ENCODE measurements at places on chromosomes 1 and 21.

DNA sequence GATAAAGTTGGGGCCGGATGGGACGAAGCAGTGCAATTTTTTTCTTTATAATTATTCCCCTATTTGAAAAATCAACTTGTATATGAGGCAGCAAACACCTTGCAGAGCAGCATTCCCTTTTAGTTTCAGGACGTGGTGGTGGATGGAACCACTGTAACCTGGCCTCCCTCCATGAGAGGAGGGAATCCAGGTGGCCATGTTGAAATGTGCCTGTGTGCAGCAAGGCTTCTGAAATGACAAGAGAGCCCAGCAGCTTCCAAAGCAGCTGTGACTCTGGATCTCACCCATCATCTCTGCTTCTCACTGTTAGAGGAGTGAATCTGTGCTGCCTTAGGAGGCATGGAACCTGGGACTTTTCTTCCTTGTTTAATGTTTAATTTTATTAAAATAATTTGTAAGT lies 42.3 kb downstream of the NFIA start:
- no peak for DNase-seq

DNA sequence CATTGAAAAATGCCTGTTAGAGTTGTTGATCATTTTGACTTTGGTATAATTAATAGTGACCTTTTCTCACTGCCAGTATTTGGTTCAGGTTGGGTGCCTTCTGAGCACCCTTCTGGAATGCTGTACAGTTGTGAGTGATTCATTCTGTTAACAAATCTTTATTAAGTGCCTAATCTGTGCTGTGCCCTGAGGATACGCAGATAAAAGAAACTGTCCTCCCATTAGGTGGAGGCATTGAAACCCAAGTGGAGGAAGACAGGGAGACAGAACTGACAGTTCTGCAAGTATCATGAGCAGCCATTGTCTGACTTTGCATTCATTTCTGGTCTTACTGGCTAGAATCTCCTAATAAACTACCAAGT lies 76.1 kb upstream of the ZNF326 start:
- no peak for DNase-seq

DNA sequence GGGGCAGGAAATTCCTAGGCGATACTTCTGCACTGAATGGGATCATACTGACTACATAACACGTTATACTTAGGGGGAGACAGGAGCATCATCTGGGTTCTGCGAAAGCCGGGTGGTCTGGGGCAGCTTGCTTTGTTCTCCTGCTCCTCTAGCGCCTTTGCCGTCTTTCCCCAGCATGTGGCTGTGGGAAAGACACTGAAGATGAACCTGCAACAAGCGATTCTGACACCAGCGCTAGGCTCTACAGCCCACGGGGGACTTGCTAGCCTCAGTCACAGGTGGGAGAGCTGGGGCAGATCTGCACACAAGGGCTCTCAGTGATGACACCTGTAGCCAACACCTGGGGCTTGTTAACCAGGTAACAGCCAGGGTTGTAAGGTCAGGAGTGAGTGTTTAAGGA lies 51.8 kb downstream of the CD46 start:
- no peak for DNase-seq

DNA sequence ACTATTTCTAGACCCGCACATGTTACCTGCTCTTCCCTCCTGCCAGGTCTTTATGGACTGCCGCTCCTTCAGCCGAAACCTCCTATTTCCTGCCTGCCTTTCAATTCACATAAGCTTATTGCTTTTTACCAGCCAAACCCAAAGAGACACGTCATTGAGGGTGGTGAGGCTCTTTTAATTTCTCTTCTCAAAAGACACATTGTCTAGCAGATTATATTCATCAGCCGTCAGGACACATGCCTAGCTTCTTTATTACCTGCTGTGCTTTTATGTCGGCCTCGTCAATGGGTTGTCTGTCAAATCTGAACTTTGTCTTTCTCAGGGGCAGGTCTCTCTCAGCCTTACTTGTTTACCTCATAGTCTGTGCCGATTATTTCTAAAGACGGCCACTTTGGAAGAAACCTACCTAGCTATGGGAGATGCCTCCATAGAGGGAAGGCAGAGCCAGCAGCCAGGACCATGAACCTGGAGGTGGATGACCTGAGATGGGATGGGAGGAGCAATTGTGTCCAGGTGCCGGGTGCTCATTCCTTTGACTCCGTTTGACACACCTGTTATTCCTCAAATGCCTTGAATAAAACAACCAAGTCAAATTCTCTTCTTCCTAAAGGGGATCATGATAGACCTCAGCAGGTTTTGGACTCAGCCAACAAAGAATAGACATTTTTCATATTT lies 42.0 kb downstream of the ZBTB18 start:
- DNase-seq = no peak

DNA sequence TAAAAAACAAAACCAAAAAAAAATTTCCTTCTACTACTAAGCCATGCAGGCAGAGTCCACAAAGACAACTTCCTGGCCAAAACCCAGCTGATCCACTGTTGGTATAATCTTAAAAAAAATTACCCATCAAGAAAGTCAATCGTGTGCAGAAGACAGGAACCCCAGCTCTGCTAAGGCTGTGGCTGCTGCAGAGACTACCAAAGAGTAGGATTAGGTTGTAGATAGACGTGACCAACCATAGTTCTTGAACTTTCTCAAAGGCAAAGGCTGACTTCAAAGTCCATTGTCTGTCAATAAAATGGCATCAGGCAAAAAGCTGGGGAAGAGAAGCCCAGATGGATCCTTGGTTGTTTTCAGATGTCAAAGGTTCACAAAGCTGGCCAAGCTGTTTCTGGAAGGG lies 3.4 kb downstream of the PSMB4 start:
- no peak for DNase-seq

- DNase-seq = peak; percentile 75
Measured at GRCh38 chr1:211920602-211921226, 90.2 kb upstream of the LPGAT1 start.

- no peak for DNase-seq
Measured at GRCh38 chr21:32112195-32112594, 166.7 kb downstream of the MIS18A start.

- DNase-seq = no peak
Measured at GRCh38 chr1:80462006-80462405, 1338.7 kb upstream of the ADGRL2 start.

DNA sequence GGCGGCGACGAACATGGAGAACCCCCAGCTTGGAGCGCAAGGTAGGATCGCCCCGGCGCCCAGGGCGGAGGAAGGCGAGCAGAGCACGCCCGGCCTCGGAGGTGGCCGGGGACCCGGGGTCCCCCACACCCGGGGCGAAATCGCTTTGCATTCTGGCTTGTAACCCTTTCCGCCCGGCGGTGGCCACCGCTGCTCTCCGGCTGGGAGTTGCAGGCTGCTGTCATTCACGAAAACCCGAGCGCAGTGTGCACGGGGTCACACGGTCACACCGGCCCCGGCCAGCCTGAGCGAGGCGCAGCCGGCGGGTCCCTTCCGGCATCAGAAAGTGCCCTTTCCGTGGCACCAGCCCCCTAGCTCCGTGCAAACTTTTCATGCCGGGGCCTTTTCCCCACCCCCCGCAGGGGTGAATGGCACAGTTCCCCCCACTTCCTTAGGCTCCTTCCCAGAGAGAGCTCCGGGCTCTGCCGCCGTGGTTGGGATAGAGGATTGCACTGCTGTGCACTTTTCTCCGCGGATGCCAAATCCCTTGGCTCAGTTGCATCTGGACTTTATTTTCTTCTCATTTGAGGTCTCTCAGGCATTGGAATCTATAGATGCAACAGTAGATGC lies 802 bp downstream of the KAZN start:
- DNase-seq = no peak

- DNase-seq = no peak
Measured at GRCh38 chr1:6497215-6497866, 5.9 kb upstream of the PLEKHG5 start.

- DNase-seq = peak; percentile 88
Measured at GRCh38 chr1:230822092-230822581, 46.2 kb downstream of the C1orf198 start.

- no peak for DNase-seq
Measured at GRCh38 chr1:80919426-80919825, 881.3 kb upstream of the ADGRL2 start.

DNA sequence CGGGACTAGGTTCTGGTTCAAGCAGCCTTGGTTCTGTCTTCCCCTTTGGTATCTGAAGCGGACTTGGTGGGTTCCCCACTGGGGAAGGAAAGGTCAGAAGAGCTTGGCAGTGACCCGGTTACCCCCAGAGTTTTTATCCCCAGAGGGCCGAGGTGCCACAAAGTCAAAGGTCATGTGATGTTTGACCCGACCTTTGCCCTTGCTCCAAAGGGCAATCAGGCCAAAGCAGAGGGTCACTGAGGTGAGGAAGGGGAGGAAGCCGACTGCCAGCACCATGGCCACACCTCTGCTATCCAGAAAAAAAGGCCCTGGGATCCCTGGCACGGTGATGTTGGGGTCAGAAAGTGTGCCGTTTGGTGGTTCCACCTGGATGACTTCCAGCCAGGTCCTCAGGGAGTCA lies 4.4 kb downstream of the LINGO4 start:
- no peak for DNase-seq

DNA sequence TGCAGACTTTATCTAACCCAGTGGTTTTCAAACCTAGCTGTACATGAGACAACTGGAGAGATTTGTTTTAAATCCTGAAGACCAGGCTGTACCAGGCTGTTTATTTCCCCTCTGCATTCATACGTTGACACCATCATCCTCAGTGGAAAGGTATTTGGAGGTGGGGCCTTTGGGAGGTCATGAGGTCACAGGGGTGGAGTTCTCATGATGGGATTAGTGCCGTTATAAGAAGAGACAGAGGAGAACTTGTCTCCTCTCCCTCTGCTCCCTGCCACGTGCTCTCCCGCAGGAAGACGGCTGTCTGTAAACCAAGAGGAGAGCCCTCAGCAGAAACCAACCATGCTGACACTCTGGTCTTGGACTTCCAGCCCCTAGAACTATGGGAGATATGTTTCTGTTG lies 165.4 kb downstream of the ADSS2 start:
- DNase-seq = no peak

- no peak for DNase-seq
Measured at GRCh38 chr1:192529811-192530210, 45.8 kb upstream of the RGS1 start.

- DNase-seq = no peak
Measured at GRCh38 chr1:201828217-201828819, 639 bp upstream of the IPO9 start.

GRCh38 chr1:200115532-200115931 lies 88.0 kb downstream of the NR5A2 start:
- no peak for DNase-seq

- DNase-seq = no peak
Measured at GRCh38 chr1:219109424-219110018, 64.2 kb upstream of the LYPLAL1 start.

DNA sequence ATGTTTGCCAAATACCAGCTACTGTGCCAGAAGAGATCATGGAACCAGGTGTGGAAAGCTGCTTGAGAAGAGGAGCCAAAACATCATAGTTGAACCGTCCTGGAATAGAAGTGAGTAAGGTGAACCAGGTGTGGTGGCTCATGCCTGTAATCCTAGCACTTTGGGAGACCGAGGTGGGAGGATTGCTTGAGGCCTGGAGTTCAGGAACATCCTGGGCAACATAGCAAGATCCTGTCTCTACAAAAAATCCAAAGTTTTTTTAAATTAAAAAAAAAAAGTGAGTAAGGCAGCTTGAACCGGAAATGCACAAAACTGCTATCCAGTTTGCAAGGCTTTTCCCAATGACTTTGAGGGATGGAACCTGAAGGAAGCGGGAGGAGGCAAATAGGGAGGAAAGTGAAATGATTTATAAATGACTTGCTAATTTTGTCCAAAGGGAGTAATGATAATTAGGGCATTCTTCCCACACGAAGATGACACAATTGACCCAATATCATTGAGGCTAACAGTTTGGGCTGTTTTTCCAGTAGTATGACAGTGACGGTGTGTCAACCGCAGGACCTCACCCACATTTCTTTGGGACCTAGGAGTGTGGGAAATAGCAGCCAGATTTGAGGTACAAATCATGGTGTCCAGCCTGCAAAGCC lies 1.5 kb upstream of the CNN3 start:
- no peak for DNase-seq

DNA sequence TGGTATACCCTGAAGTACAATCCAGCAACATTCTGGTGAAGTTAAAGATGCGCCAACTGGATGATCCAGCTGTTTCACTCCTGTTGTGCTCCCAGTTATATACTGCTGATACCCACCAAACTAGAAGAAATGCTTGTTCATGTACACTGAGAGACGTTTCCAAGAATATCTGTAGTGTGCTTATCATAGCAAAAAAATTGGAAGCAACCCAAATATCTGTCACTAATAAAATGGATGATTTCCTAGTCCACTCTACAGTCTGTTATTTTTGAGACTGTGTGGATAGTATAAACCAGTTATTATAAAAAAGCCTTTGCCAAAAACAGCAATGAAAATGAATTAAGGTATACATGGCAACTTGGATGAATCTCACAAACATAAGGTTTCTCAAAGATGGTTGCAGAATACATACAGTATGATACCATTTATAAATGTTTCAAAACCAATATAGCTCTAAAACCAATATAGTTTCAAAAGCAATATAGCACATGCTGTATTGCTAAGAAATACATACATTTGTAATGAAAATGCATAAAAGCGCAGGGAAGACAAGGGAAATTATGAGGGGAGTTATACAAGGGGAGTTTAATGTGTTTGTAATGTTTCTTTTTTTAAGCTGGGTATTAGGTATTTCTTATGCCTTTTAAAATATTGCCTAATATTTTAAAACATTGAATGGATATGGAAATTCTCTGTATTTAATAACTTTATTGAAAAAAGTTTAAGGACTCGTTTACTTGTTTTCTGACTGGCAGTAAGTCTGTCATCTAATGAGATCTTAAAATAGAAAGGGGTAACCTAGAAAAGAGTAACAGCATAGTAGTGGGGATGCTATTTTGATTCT lies 36.5 kb downstream of the GPSM2 start:
- DNase-seq = peak; percentile 19

DNA sequence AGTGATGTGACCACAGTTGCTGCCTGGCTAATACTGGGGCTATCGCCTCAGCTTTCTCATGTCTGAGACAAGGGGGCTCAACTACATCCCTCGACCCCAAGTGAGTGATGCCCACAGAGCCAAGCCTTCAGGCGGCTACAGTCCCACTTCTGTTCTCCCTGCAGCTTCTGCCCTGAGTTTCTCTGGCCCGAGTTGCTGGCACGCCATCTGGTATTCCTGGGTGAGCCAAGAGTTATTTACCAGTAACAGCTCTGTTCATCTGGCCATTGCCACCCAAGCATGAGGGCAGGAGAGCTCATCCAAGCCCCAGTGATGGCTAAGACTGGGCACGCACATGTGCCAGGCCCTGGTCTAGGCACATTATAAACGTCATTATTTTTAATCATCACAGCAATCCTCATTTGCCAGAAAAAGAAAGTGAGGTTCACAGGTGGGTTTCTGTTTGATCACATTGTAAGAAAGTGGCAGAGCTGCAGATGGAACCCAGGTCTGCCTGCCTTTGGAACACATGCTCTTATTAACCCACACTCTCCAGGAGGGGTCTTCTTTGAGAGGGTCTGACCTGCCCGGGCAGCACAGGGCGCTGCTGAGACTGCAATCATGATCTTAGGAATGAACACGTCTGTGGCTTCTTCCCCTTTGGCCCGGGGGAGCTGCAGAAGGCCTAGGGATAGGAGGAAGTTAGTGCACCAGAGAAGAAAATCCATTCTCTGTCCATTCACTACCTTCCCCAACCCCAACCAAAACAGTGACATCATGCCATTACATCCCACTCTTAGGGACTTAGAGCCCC lies 27.5 kb downstream of the KCND3 start:
- DNase-seq = no peak
